ENCODE measurements at places on chromosomes 2 and 18. TPM values are rescaled to one million over a fixed set of nuclear protein-coding genes. Genes with fewer than 3 reads are reported as not detected.

The DSC1 gene
- 8.9 TPM for polyA plus RNA-seq

The UGT1A8 gene
- not detected for polyA plus RNA-seq

The RGPD3 gene
- 0.11 TPM for polyA plus RNA-seq

The PSD4 gene
- polyA plus RNA-seq: 1.0 TPM

The MYOM1 gene
- polyA plus RNA-seq: 177 TPM

The RNF144A gene
- 4.7 TPM for polyA plus RNA-seq

The CD8A gene
- polyA plus RNA-seq: 1.1 TPM

The KCNK3 gene
- polyA plus RNA-seq: 29.3 TPM

The SERPINB8 gene
- 1.9 TPM for polyA plus RNA-seq

The IL1RN gene
- 0.54 TPM for polyA plus RNA-seq

The KCNE4 gene
- polyA plus RNA-seq: 3.3 TPM

The TUBA4B gene
- polyA plus RNA-seq: not detected

The NAT8 gene
- polyA plus RNA-seq: not detected

The STPG4 gene
- not detected for polyA plus RNA-seq

The ONECUT2 gene
- polyA plus RNA-seq: 0.02 TPM

The IL36A gene
- not detected for polyA plus RNA-seq

The NT5DC4 gene
- not detected for polyA plus RNA-seq

The SCN3A gene
- 0.54 TPM for polyA plus RNA-seq

The LIMS4 gene
- 2.2 TPM for polyA plus RNA-seq

The EPHA4 gene
- polyA plus RNA-seq: 25.9 TPM

The ALPP gene
- not detected for polyA plus RNA-seq

The RIOK3 gene
- polyA plus RNA-seq: 31.3 TPM

The RAB31 gene
- polyA plus RNA-seq: 9.1 TPM

The SPP2 gene
- not detected for polyA plus RNA-seq

The TM4SF20 gene
- polyA plus RNA-seq: not detected

The RGPD4 gene
- polyA plus RNA-seq: not detected

The DCC gene
- 0.02 TPM for polyA plus RNA-seq
